ENCODE measurements at places on chromosomes 1 and 21.
A peak's percentile ranks its signal among the peaks of the same experiment; 100 is the strongest.

DNA sequence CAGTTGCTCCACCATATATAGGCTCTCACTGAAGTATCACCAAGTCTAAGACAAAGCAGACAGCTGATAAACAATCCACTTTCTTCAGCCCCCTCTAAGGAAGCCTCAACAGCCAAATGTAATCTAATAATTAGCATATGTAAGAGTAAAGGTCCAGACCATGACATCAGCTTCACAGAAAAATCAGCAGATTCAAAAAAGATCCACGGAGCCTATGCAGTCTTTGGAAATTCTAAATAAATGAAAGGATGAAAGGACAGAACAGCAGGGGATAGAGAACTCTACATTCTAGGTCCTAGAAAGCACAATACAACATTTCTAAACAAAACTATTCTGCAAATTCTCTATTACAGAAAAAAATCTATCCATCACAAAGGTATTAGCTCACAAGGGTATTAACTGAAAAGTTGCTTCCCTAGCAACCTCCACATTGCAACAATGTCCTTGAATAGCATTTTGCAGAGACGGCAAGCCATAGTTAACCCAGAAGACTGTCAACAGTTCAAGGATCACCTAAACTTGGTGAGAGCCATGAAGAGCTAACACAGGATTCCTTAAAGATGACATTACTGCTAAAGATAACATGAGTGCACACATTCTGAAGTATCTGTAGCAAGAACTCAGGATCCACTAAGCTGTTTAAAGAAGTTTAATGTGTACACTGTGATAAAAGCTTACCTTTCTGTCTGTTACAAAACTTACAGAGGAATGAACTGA, 74.3 kb downstream of the SIPA1L2 start:
- no peak for DNase-seq

DNA sequence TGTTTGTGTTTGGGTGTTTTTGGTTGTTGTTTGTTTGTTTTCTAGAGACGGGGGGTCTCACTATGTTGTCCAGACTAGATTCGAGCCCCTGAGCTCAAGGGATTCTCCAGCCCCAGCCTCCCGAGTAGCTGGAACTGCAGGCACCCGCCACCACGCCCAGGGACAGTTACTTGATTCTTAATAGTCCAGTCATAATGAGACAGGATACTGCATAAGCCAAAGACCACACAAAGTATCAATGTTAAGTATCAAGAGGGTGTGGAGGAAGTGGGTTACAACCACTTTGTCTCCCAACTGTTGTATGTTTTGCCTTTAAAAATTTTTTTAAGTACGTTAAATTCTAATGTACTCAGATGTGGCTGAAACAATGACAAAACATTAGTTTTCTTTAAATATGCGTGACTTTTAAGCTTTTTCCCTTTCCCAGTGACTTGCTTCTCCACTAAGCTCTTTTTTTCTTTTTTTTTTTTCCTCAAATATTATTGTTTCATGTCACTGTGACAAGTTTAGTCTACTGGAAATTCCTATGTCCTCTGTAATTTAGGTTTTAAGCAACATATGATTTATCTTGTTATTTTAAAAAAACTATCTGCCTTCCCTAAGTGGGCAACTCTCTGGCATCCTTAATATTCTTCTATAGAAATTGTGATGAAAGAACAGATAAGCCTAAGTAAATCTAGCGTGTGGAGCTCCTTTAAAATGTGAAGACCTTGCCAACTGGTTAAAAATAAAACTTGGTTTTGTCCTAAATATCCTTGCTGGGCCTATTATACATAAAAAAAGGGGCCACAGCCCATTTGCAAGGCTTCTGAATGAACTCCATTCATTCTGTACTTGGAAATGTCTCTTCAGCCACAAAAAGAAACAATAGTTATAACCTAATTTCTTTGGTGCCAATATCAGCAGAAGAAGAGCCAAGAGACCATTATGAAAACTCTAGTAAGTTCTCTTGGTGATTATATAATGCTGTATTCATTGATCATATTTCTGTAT, 56.2 kb upstream of the DPH5 start:
- no peak for DNase-seq

DNA sequence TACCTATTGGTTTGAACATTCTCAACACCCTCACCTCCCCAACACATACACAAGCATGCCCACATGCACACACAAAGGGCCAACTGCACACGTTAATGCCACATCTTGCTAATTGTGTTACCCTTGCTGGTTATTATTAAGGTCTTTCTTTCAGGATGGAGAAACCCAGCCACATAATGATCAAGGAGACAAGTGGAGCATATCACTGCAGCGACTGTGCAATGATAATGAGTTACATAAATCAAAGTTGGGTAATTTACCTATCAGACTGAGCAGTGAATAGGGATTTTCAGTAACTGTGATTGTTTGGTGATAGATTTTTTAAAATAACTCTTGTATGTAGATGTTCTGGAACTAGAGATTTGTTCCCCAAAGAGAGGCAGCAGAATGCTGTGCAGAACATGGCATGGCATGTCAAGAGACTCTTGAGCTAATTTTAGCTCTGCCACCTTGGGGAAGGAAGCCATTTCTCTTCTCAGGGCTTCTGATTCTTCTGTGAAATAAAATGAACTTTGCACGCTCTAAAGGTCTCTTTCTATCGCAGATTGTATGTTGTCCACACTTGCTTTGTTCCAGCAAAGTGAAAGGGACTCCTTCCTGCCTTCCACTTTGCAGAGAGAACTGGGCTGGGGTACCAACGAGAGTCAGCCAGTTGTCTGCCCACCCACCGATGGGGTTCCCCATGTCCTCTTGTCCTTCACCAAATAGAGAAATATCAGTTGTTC, 126.0 kb upstream of the CAMK1G start:
- DNase-seq: no peak

DNA sequence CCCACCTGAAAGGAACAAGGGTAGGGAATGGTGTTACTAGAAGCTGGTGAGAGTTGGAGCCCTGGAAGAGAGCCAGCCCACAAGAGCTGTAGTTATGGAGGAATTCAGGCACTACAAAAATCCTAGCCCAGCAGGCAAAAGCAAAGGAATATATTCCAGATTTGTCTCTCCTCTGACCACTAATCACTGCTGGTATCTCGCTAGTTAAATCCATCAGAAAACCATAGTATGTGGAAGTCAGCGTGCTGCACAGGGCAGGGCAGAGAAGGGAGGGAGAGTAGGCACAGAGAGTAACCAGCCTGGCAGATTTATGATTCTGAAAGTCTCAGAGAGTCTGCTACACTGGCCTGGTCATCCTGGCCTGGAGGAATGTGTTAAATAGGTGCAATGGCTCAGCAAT, 88.6 kb downstream of the SELENOF start:
- DNase-seq: no peak

GRCh38 chr1:75588779-75589475, 22.0 kb downstream of the SLC44A5 start:
- no peak for DNase-seq

- no peak for DNase-seq
These were observed 57.5 kb upstream of the IFFO2 start for GRCh38 chr1:19013826-19014548.

- no peak for DNase-seq
These were observed 93.3 kb downstream of the SSBP3 start for GRCh38 chr1:54312796-54313316.

- peak; percentile 37 for DNase-seq
These were observed 163.2 kb downstream of the IER5 start for GRCh38 chr1:181251713-181252075.

- no peak for DNase-seq
These were observed 22.8 kb downstream of the RNF223 start for GRCh38 chr1:1051127-1051810.

DNA sequence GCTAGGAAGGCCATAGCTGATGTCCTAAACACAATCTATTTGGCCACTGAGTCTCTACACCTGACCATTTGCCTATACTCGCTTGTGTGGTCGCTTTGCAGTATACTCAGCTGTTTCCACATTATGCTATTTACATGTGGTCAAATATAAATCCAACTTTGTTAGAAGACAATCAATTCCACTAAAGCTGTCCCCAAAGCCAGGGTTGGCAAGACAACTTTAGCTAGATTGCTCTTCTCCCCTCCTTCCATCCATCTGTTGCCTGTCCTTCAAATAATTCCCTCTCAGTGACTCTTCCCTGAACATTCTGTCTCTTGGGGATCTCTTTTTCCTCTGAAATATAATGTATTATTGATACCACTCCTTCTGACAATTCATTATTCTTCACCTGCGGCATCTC, 30.1 kb downstream of the AVPR1B start:
- DNase-seq: no peak

GRCh38 chr1:11524465-11525150, 45.7 kb downstream of the DISP3 start:
- DNase-seq: no peak

DNA sequence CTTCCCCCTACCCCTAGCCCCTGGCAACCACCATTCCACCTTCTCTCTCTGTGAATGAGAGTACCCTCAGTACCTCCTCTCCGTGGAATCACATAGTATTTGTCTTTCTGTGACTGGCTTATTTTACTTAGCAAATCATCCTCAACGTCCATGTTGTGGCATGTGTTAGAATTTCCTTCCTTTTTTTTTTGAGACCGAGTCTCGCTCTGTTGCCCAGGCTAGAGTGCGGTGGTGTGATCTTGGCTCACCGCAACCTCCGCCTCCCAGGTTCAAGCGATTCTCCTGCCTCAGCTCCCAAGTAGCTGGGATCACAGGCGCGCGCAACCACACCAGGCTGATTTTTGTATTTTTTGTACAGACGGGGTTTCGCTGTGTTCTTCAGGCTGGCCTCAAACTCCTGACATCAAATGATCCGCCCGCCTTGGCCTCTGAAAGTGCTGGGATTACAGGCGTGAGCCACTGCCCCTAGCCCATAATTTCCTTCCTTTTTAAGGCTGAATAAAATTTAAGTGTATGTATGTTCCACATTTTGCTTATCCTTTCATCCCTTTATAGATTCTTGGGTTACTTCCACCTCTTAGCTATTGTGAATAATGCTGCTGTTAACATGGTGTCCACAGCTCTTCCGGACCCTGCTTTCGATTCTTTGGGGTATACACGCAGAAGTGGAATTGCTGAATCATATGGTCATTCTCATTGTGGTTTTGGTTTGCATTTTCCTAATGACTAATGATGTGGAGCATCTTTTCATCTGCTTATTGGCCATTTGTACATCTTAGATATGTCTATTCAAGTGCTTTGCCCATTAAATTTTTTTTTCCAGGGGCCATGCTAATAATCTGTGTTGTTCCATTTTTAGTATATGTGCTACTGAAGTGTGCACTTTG, 32.3 kb downstream of the ERRFI1 start:
- DNase-seq: peak; percentile 13

Measured in foreskin keratinocyte (primary cell).